ENCODE measurements at places on chromosomes 11 and 22.

DNA sequence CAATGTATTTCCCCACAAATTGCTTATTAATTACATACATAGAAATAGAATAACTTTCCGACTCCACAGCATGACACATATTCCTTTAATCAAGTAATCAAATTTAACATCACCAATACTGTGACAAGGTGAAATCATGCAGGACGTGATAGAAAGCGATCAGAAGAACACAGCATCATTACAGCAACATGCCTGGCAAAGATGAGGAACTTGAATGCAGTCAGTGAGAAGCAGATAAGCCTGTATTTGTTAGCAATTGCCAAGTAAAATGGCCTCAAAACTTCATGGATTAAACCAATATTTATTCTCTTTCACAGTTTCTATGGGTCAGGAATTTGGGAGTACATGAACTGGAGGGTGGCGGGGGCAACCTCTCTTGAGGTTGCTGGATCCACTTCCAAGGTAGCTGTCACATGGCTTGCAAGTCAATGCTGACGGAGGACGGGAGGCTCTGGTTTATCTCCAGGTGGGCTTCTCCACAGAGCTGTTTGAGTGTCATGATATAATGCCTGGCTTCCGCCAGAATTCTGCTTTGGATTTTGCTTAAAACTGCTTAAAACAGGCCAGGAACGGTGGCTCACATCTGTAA, 12.0 kb upstream of the TEAD1 start:
- no peak for DNase-seq

- no peak for DNase-seq
Measured at GRCh38 chr22:24894998-24895397, 51.5 kb downstream of the LHFPL7 start.

DNA sequence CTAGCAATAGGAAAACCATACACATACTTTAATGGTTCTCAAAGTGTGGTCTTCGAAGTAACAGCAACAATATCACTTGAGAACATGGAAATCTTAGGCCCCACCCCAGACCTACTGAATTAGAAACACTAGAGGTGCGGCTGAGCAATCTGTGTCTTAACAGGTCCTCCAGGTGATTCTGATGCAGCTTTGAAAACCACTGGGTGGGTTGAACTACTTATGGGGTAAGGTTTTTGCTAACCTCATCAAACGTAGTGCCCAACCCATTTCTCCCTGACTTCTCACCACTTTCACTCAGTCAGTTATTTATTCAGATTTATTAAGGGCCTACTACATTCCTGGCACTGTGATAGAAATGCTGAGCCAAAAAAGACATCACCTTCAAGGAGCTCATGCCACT, 3.7 kb downstream of the MPZL2 start:
- no peak for DNase-seq

GRCh38 chr11:114182471-114183043, 113.6 kb upstream of the NNMT start:
- no peak for DNase-seq

DNA sequence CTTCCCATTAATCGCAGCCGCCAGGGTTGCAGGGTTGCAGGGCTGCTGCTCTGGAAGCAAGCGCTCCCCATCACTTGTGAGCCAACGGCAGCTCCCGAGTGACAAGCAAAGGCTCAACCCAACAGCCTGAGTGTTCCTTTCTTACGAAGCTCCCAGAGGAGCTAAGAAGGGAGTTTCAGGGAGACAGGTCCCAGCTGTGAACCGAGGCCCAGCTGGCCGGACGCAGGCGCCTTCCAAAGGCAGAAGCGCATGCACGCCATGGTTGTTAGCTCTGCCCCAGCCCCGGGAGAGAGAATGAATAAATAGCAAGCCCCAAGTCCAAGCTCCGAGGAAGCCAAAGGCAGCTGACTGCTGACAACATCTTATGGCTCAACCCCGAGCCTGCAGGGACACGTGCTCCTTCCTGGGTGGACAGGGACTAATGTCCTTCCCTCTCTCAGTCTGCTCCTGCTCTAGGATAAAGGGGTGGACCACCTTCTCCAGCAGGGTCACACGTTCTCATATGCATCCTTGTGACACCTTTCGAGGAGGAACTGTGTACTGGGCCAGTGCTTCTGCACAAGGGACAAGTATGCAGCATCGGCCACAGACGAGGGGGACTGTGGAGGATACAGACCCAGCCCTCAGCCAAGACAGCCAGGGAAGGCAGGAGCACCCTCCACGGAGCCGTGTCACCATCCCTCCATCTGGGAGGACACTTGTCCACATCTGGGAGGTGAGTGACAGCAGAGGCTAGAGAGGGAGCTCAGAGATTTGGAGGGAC, 29.9 kb downstream of the SHANK2 start:
- DNase-seq: no peak

DNA sequence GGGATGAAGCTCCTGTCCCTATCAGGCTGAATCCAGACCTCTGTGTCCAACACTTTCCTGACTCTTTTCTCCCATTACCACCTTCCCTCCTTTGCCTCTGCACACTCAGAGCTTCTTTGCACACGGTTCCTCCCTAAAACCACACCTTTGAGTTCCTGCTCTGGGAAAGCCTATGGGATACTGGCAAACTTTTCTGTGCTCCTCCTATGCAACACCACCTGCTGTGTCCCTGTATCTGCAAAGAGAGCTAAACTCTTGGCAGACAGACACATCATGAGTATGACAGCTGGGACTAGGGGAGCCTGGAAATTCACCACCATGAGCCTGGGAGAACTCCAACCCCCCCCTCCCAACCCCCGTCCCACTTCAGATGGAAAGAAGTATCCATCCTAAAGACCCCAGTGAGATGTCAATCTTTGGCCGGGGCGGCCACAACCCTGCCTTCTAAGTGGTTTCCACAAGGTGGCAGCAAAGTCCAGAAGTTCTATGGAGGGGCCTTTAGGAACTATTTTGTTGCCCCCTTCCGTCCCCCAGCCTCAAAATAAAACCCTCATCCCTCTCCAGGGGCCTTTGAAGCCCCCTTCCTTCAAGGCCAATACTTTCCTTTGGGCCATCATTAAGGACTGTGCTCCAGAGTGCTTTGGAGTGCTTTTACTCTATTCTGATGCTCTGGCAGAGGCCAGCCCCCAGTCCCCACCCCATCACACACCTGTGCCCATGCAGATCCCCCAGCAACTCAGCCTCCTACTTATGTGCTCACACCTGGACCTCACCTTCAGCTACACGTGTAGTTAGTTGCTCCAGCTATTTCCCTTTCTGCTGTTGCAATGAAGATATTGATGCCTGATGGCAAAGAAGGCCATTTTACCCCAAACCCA, 19.4 kb downstream of the HTR3A start:
- no peak for DNase-seq

GRCh38 chr22:41822317-41823057, 10.4 kb upstream of the SREBF2 start:
- peak; percentile 1 for DNase-seq

DNA sequence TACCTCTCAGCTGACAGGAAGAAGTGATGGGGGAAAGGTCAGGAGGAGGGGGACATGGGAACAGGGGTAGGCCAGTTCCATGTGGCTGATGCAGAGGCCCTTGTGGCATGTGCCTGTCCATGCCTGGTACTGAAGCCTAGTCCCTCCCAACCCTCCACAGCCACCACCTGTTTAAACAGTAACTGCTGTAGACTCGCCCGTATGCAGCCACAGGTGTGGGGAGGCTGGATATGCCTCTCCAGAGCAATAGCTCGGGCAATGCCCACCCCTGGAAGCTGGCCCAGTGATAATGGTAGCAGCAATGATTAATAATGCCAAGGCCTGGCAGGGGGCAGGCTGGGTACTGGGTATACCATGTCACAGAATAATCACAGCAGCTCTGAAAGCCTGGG, 2.3 kb downstream of the SMTN start:
- no peak for DNase-seq

DNA sequence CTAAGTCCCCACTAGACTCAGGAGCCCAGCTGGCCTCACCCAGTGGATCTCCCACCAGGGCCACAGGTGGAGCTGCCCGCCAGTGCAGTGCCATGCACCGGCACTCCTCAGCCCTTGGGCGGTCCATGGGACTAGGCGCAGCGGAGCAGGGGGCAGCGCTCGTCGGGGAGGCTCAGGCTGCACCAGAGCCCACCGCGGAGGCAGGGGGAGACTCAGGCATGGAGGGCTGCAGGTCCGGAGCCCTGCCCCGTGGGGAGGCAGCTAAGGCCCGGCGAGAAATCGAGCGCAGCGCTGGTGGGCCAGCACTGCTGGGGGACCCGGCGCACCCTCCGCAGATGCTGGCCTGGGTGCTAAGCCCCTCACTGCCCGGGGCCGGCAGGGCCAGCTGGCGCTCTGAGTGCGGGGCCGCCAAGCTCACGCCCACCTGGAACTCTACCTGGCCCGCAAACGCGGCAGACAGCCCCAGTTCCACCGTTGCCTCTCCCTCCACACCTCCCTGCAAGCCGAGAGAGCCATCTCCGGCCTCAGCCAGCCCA, 1275.2 kb upstream of the CNTN5 start:
- no peak for DNase-seq

- no peak for DNase-seq
Measured at GRCh38 chr22:46812788-46813187, 50.3 kb downstream of the TBC1D22A start.

DNA sequence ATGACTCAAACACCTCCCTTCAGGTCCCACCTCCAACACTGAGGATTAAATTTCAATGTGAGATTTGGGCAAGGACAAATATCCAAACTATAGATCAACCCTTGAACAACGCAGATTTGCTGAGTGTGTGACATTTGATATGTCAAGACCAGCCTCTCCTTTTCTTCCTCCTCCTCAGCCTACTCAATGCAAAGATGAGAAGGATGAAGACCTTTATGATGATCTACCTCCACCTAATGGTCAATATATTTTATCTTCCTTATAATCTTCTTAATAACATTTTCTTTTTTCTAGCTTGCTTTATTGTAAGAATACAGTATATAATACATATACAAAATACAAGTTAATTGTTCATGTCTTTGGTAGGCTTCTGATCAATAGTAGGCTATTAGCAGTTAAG, 67.5 kb upstream of the MPPED2 start:
- DNase-seq: no peak

GRCh38 chr11:40679276-40679675, 780.2 kb downstream of the LRRC4C start:
- no peak for DNase-seq

- DNase-seq: no peak
Measured at GRCh38 chr22:45208993-45209838, 31.5 kb downstream of the KIAA0930 start.

DNA sequence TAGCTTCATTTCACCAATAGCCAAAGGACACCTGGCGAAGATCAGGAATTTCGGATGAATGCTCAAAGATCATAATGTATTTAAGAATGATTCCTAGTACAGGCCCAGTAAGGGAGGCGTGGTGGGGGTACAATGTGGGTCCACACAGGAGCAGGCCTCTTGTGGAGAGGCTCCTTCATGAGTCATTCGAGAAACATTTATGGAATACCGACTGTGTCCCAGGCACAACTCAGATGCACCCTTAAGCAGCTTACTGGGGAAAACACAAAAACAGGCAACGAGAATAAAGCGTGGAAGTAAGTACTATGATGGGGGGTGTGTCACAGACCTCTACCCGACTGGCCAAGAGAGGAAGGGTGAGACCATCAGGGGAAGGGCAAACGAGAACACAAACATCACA, 44.5 kb downstream of the SMCO4 start:
- no peak for DNase-seq

DNA sequence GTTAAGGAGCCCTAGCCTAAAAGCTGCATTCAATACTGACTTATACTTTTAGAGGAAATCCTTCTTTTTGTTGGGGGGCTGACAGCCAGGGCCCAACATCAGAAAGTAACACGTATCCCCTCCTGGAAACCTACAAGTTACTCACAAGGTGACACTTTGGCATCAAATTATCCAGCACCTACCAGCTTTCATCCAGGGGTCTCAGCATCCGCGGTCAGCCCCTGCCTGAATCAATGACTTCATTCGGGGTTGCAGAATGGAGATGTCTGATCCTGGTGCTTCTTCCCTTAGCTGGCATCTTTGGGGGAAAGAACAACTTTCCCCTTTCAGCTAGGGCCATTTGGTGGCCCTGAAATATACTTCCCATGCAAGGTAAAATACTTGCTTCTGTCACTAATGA, 5.3 kb upstream of the NAP1L4 start:
- DNase-seq: no peak

GRCh38 chr11:74680035-74680671, 51.1 kb downstream of the CHRDL2 start:
- DNase-seq: no peak

Measured in stimulated activated CD8-positive, alpha-beta memory T cell treated with anti-CD3 and anti-CD28 coated beads, Interleukin-4, amount 100 ng/mL, for 1 hour (primary cell).